BJ (cell line): ENCODE measurements at places on chromosomes 13 and 19.

- DNase-seq: no peak
Measured at GRCh38 chr19:57276430-57276829, 3.9 kb upstream of the ZNF460 start.

DNA sequence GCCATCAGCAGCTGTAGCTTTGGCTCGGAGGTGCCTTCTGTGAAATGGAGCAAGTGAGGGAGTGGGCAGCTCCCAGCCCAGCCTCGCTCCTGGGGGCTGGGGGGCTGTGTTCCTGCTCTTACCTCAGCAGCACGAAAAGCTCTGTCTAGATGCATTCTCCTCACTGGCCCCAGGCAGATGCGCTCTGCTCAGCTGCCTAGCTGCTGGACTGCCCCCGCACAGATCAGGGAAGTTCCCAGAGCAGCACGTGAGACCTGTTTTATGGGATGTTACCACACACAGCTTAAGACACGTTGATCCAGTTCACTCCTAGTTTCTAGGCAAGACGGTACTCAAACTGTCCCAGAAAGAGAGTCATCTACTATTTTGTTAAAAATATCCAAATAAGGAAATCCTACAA, 13.6 kb downstream of the LCP1 start:
- DNase-seq: no peak

DNA sequence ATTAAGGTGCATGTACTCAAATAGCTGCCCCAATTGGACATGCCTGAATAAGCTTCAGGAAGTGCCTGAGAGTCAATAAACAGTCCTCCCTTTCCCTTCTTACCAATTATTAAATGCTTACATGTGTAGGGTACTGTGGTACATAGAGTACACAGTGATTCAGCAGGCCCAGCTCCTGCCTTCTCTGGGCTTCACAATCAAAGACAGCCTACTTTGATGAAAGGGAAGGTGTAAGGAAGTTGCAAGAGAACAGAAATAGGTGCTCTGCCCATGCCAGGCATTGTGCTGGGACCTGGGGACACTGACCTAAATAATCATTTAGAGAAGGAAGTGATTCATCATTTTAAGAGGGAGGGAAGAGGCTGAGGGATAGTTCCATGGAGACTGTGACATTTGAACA, 17.2 kb downstream of the FRY start:
- no peak for DNase-seq

GRCh38 chr19:53555352-53555751, 17.4 kb downstream of the ZNF331 start:
- DNase-seq: no peak

GRCh38 chr13:43865892-43866291, 13.6 kb downstream of the CCDC122 start:
- peak; percentile 43 for DNase-seq

DNA sequence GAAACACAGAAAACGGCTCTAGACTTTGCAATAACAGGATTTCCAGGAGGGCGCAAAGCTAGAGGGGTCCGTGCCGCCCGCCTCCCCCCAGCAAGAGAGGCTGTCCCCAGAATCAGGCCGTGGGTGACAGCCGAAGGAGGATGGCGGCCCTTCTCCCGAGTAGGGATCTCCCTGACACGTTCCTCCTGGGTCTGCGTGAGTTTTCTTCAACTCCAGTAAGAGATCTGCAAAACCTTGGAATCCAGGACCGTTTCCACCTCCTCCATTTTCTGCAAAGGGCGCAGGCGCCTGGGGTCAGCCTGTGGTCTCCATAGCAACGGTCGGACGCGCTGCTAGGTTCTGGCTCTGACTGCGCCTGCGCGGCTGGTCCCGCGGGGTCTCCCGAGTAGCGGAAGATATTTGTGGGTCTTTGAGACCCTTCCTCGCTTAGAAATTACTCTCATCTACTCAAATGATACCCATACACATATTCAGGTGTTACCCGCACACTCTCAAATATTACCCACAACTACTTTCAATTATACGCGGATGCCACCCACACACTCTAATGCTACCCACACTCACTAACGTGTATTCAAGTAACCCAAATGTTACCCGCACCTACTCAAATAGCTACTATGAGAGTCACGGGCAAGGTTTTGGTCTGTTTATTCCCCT, 2.1 kb downstream of the PNMA8C start:
- no peak for DNase-seq

GRCh38 chr19:12139269-12139668, 881 bp downstream of the ZNF20 start:
- DNase-seq: no peak
